ENCODE measurements at places on chromosomes 6 and 20. TPM values are rescaled to one million over a fixed set of nuclear protein-coding genes. Genes with fewer than 3 reads are reported as not detected.

SNX21 gene
- 24.9 TPM for total RNA-seq

C2 gene
- total RNA-seq: 1.5 TPM

SLC22A1 gene
- total RNA-seq: 2.0 TPM

DNA sequence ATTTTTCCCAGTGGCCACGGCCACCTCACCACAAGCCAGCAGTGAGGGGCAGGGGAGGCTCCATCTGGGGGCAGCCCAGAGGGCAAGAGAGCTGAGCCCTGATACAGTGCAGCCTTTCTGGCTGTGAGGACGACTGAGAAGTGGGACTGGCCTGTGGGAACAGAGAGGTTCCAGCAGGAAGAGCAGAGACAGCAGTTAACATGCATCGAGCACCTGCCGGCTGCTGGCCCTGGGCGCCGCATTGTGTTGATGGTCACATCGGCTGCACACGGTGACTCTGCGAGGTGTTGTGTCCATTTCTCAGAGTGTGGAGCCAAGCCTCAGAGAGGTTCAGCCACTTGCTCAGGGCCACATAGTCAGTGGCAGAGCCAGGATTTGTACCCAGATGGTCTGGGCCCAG lies 9.8 kb downstream of the FOXS1 start:
- H3K4me3 ChIP-seq: no peak overlapping the region
- peaks cover 31% of the 10 kb centered on the region for H3K4me1 ChIP-seq
- DNase-seq: no peak
- H3K27ac ChIP-seq: peak overlapping the region; percentile 67
- peaks cover 49% of the 10 kb centered on the region for H3K36me3 ChIP-seq
- H3K27me3 ChIP-seq: no peaks in the 10 kb centered on the region

GRCh38 chr6:166105341-166106075 lies 62.1 kb downstream of the TBXT start:
- no peak overlapping the region for H3K27ac ChIP-seq
- DNase-seq: no peak
- no peaks in the 10 kb centered on the region for H3K4me1 ChIP-seq
- H3K36me3 ChIP-seq: no peaks in the 10 kb centered on the region
- H3K4me3 ChIP-seq: no peak overlapping the region

- DNase-seq: no peak
- no peaks in the 10 kb centered on the region for H3K27me3 ChIP-seq
- H3K4me3 ChIP-seq: no peak overlapping the region
- H3K27ac ChIP-seq: no peak overlapping the region
- H3K4me1 ChIP-seq: no peaks in the 10 kb centered on the region
Observed at GRCh38 chr6:42434237-42434636, 17.5 kb downstream of the TRERF1 start.

- no peak overlapping the region for H3K27ac ChIP-seq
- no peaks in the 10 kb centered on the region for H3K4me1 ChIP-seq
- H3K27me3 ChIP-seq: no peaks in the 10 kb centered on the region
Observed at GRCh38 chr6:69416776-69417175, 380.0 kb downstream of the LMBRD1 start.

GRCh38 chr6:109672175-109672574 lies 18.8 kb downstream of the AK9 start:
- DNase-seq: no peak
- no peak overlapping the region for H3K4me3 ChIP-seq
- H3K27me3 ChIP-seq: no peaks in the 10 kb centered on the region
- H3K4me1 ChIP-seq: no peaks in the 10 kb centered on the region

- H3K27ac ChIP-seq: peak overlapping the region; percentile 54
- peak overlapping the region; percentile 15 for H3K4me3 ChIP-seq
- peaks cover 7% of the 10 kb centered on the region for H3K36me3 ChIP-seq
Observed at GRCh38 chr6:166615059-166615770, 11.8 kb downstream of the RPS6KA2 start.

DNA sequence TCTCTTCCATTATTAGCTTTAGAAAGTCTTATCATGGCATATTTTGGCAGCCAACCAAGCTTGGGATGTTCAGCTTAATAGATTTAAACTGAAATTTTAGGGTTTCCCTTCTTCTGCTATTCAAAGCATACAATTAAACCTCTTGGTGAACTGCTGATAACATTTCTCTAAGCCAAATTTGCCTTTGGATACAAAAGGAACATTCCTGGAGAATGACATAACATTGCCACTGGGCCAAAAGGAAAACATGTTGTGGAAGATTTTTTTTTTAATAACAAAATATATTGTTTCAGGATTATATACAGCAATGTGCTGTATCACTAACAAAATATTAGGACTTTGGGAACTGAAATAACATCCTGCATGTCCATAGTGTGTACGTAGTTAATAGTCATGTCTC lies 215.1 kb upstream of the TBX18 start:
- H3K27ac ChIP-seq: no peak overlapping the region
- H3K4me1 ChIP-seq: no peaks in the 10 kb centered on the region
- no peaks in the 10 kb centered on the region for H3K36me3 ChIP-seq
- no peak overlapping the region for H3K4me3 ChIP-seq
- DNase-seq: no peak

DNA sequence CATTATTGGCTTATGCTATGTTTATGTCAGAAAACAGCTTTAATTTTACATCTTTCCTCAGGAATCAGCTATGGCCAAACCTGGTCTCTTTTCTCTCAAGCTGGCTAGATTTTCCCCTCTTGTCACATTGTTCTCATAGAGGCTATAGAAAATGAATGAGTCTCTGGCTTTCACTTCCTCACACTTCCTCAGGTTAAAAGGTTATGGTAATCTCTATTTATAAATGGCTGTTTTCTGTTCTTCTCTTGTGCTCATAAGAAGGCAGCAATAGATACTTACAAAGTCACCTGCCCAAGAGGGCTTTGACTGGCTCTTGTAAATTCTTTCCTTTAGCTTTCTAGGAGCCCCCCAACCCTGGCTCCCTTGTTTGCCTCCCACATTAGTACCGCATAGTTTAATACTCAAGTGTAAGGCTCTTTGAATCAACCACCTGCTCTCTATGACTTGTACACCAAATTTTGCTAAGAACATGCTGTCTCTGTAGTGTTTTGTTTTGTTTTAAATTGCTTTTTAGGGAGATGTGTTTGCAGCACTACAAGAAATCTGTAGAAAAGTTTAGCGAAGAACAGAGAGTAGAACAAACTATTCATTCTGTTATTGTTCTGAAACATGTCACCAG lies 897.4 kb upstream of the CITED2 start:
- H3K36me3 ChIP-seq: no peaks in the 10 kb centered on the region
- H3K27me3 ChIP-seq: no peaks in the 10 kb centered on the region
- no peak for DNase-seq
- no peaks in the 10 kb centered on the region for H3K4me1 ChIP-seq
- H3K27ac ChIP-seq: no peak overlapping the region

DNA sequence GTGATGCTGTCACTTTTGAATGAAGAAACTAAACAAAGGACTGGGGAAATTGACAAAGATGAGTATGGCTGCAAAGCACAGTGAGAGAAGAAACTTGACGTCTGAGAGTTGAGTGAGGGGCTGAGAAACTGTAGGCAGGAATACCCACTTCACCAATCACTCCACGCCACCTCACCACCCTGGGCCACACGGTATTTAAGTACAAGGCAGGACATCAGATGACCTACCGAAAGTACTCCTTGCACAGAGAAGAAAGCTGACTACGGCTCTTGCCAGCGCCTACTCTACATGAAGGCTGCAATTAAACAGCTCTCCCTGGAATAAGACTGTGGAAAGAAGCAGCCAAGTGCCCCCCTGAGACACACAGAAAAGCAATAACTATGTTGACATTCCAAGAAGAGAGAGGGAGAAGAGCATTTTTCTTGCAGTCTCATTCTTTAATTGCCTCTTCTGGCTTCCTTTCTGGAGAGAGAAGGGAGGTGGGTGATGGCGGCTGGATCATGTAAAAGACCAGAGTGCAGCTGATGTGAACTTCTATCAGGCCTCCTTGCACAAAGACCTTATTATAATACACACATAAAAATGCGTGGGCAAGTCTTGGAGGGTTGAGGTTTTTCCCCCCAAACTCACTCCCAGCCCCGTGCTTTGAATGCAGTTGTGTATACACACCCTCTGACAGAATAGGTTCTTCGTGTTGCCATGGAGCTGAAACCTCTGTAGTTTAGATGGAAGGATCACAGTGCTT lies 44.6 kb downstream of the HIVEP2 start:
- H3K4me1 ChIP-seq: peaks cover 72% of the 10 kb centered on the region
- H3K4me3 ChIP-seq: no peak overlapping the region
- no peak for DNase-seq
- H3K27me3 ChIP-seq: no peaks in the 10 kb centered on the region
- H3K27ac ChIP-seq: peak overlapping the region; percentile 30

- H3K36me3 ChIP-seq: no peaks in the 10 kb centered on the region
- peak; percentile 25 for DNase-seq
- H3K4me1 ChIP-seq: no peaks in the 10 kb centered on the region
- H3K27ac ChIP-seq: peak overlapping the region; percentile 11
- H3K4me3 ChIP-seq: peak overlapping the region; percentile 86
Observed at GRCh38 chr6:144150710-144151657, 667 bp downstream of the STX11 start.

- peak overlapping the region; percentile 78 for H3K27ac ChIP-seq
- H3K4me1 ChIP-seq: peaks cover 22% of the 10 kb centered on the region
- H3K27me3 ChIP-seq: no peaks in the 10 kb centered on the region
- no peaks in the 10 kb centered on the region for H3K36me3 ChIP-seq
- DNase-seq: peak; percentile 90
Observed at GRCh38 chr20:371755-372542, 8.6 kb upstream of the TRIB3 start.
